ENCODE measurements at places on chromosomes 1 and 21.

GRCh38 chr1:244302876-244303609 is 148.7 kb downstream of the ADSS2 start:
- peak; percentile 74 for DNase-seq

GRCh38 chr1:20612221-20612746 is 21.0 kb upstream of the PINK1 start:
- no peak for DNase-seq

GRCh38 chr21:43585924-43586413 is 73.3 kb downstream of the HSF2BP start:
- peak; percentile 100 for DNase-seq

- DNase-seq: no peak
Measured at GRCh38 chr21:29125191-29125590, 5.3 kb upstream of the MAP3K7CL start.

GRCh38 chr1:94408104-94408830 is 9.9 kb upstream of the ABCD3 start:
- no peak for DNase-seq

DNA sequence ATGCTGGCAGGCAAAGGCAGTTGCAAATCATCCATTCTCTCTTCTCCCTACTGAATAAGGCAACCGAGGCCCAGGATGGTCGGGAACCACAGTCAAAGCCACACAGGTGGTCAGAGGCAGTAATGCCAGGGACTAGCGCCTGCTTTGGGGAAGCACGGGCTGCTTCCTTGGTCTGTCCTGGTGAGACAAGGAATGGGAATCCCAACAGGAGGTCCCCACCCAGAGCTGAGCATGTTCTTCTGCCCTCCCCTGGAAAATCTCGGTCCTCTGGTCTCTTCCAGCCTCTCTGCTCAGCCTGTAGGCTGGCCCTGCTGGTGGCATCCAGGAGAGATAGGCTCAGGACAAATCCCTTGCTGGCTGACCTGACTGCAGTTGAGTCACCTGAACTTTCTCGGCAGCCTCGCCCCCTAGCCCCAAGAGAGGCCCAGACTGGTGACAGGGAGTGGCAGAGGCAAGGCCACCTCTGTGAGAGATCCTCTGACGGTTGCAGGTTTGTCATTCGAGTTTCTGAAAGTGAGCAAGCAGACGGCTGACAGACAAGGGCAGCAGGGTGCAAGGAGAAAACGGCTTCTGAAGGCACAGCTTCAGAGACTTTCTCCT is 5.8 kb downstream of the OLIG1 start:
- no peak for DNase-seq
